Activated CD4-positive, alpha-beta T cell treated with anti-CD3 and anti-CD28 coated beads, Interleukin-2, amount 50 U/mL, for 16 hours (primary cell): ENCODE measurements at places on chromosomes 2 and 18.
A peak's percentile ranks its signal among the peaks of the same experiment; 100 is the strongest.

- no peak for DNase-seq
Observed at GRCh38 chr2:151543876-151544275, 134.2 kb downstream of the RIF1 start.

- DNase-seq: no peak
Observed at GRCh38 chr2:176521878-176522670, 252.8 kb downstream of the MTX2 start.

GRCh38 chr2:46873604-46874068 lies 42.0 kb downstream of the MCFD2 start:
- peak; percentile 43 for DNase-seq

DNA sequence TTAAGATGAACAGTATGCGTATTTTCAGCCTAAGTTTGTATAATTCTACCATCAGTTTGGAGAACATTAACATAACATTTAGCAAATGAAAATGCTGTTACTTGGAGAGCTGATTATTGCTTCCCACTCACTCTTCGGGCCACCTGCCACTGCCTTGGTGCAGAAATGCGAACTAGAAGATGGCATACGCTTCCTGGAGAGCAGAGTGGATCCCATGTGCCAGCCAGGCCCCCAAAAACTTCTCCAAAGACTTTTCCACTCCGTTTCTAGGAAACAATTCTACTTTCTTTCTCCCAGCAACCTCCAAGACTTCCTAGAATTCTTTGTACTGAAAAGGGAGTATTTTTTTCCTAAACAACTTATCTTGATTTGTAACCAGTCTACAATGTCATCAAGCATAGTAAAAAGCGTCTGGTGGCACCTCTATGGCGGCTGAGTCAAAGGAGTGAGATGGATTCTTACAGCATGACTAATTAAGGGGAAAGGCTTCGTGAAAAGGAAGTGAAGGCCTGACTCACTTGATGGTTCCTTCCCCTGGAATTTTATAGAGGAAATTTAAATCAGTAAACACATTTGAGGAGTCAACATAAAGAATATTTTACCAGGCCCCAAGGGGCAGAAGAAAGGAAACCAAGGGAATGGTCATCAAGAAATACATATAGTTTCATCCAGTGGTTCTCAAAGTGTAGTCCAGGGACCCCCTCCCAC lies 36.6 kb downstream of the FEZ2 start:
- no peak for DNase-seq

GRCh38 chr2:55587-56448 lies 9.5 kb upstream of the FAM110C start:
- DNase-seq: no peak

GRCh38 chr2:219041252-219041651 lies at the start of gene CFAP65:
Gene CFAP65, minus strand, starts transcription at chr2:219041516. Its CDS starts 2,468 bp downstream, at chr2:219039048.
- peak; percentile 27 for DNase-seq

- DNase-seq: no peak
Observed at GRCh38 chr18:76490670-76491472, 4.2 kb downstream of the ZNF516 start.

GRCh38 chr2:198440833-198441232 lies 636.4 kb downstream of the PLCL1 start:
- DNase-seq: no peak

DNA sequence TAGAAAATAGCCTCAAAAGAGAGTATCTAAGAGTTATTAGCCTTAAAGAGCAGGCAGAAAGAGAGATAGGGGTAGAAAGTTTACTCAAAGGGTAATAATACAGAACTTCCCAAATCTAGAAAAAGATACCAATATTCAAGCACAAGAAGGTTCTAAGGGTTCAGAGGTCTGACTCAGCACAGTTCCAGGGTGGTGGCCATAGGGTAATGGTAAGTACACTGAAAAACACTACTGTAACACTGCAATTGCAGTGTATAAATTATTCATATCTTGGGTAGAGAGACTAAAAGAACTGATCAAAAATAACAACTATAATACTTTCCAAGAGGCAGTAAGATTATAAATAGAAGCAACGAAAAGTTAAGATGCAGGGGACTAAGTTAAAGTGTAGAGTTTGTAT lies 115.2 kb downstream of the ROCK1 start:
- DNase-seq: no peak

DNA sequence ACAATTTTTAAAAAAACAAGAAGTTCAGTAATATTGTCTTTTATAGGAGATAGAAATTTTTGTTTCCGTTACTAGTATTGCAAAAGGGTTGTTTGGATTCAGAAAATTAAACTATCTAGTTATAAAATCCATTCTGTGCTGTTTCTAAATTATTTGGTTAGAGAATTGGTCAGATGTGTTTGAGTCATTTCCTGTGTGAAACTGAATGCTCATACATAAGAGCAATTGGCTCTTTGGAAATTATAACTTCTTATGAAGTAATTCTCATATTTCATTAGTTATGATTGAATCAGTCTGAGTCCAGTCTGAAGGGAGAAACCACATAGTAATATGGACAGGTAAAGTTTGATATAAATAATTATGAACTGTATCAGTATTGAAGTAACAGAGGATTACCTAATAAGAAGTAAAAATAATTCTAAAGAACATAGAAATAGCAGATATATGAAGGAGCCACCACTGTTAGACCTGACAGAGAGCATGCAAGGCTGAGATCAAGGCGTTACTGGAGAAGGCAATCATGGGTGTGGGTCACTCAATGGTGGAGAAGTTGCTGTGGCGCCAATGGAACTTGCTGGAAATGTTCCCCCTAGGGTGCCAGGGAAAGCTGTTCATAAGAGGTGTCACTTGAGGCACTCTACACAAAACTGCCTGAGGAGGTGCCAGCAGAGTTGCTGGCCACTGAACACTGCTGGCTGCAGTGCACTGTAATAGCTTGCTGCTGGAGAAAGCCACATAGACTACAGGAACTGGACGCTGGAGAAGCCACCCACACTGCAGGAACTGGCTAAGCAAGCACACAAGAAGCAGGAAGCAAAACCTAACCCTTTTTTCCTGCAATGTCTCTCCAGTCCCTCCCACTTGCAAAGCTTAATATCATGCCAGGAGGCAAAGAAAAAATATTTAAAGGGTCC lies 18.0 kb upstream of the FAP start:
- DNase-seq: peak; percentile 27

GRCh38 chr2:68693951-68694350 lies 40.7 kb upstream of the ARHGAP25 start:
- DNase-seq: no peak

DNA sequence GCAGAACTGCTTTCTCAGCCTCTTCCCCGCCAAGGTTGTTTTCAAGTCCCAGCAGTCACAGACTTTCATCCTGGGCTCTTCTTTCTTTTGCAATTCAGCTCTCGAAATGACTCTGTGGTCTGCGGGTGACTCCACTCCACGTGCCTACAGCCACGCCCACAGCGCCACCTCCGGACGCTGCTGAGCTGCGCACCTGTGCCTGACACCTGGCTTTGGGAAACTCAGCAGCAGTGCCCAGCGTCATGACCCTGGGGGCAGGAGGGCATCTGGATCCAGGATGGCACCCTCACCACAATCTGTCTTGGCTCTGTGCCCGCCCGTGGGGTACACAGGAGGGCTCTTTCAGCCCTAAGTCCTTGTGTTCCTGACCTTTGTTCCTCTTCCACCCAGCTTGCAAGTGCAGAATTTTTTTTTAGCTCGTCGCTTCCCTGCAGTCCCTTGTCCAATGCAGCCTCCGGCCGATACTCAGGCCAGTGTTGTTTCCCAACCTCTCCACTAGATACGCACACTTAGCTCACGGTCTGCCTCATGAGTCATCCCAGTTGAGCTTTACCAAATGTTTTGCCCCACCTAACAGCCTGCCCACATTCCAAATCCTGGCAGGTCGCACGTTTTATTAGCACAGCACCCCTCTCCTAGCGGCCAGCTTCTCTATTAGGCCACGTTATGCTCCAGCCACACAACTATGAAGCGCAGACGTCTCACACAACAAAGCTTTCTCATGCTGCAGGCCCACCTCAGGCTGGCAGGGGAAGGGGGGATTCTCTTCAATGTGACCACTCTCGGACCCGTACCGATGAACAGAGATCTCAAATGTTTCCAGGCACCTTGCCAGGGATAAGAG lies 6.5 kb upstream of the CAPN10 start:
- peak; percentile 89 for DNase-seq

DNA sequence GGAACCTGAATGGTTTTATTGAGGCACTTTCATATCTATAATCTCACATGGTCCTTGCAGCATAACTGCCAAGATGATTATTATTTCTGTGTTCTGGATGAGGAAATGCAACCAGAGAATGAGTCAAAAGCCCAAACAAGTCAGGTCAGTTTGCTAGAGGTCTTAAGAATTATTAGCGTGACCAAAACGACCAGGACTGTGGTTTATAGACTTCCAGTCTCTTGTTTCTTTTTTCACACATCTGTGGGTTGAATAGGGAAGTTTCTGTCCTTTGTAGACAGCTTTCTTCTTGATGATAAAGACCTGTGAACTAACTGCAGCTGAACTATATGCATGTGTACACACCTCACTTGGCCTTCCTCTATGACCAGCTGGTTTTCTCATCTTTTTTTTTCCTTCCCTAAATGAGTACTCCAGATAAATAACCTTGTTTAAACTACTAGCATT lies 13.9 kb downstream of the ADAM23 start:
- DNase-seq: no peak

DNA sequence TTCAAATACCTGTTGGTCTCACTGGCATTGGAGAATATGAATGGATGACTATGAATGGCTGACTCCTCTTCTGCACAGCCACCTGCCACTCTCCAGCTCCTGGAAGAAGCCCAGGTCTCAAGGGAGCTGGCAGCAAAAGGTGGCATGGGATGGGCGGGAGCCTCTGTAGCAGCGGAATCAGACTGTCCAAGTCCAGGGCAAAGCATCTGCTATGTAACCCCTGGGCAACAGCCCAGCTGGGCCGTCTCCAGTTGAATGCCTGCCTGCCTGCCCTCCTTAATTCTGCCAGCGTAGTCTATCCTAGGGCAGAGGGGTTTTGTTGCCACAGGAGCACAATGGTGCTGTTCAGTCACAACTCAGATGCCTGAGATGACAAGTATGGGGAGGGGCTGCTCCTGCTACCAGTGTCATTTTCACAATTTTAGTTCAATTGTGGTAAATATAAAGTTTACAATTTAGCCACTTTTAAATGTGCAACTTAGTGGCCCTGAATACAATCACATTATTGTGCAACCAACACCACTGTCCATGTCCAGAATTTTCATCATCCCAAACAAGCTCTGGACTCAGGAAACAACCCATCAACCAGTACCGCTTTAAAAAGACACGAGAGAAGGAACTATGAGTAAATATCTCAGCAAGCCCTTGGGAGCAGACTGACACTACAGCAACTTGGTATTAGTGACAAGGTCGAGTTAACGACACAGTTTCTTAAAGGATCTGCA lies 115.2 kb downstream of the MYO5B start:
- DNase-seq: no peak

DNA sequence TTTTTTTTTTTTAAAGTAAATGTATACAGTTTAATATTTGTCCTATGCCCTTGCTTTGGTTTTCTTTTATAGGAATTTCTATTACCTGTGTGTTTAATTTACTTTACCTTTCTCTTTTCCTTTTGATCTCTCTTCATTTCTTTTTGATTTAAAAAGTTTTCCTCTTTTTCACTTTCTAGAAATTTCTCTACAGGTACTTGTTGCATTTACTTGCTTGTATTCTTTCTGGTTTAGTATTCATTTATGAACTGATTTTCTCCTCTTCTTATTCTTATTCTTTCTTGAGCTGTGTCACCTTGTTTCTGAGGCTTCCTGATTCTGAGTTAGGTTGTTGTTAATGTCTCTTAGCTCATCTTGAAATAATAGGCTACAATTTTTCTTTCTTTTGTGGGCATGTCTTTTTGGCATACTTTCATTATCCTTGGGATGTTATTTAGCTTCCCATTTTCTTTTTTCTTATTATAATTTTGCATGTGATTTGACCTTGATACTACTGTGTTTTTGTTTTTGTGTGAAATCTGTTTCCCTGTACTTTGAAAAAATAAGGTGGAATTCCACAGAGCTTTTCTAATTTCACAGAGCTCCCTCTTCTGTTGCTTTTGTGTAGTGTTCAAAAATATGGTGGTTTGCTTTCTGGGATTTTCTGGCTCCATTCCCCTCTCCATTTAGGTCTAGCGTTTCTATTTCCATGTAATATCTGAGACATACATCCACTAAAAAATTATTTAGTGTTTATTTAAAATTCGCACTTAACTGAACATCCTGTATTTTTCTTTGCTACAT lies 25.5 kb upstream of the ALMS1 start:
- no peak for DNase-seq

- DNase-seq: no peak
Observed at GRCh38 chr2:116754381-116755101, 1060.0 kb upstream of the DDX18 start.

GRCh38 chr2:5594249-5594695 lies 97.9 kb upstream of the SOX11 start:
- DNase-seq: no peak

- DNase-seq: no peak
Observed at GRCh38 chr2:27701676-27702075, 38.0 kb downstream of the SLC4A1AP start.

- no peak for DNase-seq
Observed at GRCh38 chr2:34229998-34230397, 630.9 kb upstream of the FAM98A start.

DNA sequence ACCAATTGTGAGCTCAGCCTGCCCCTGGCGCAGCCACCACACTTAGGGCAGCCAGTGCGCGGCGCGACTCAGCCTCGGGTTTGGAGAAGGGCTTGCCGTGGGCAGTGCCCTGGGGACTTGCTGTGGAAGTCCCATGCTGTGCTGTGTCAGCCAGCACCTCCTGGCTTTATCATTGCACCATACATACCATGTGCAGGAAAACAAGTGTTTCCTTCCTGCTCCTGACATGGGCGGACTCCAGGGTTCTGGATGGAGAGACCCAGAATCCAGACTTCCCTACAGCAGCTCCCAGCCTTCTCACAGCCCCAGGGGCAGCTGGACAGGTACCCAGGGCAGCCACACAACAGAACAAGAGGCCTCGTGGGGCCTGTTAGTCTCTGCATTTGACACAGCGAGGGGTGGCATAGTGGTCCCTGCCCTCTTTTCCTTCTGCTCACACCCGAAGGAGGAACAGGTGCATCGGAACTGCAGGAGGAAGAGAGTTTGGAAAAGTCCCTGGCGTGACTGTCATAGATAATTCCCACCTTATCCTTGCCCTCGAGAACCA lies 54.2 kb downstream of the SDC1 start:
- no peak for DNase-seq

DNA sequence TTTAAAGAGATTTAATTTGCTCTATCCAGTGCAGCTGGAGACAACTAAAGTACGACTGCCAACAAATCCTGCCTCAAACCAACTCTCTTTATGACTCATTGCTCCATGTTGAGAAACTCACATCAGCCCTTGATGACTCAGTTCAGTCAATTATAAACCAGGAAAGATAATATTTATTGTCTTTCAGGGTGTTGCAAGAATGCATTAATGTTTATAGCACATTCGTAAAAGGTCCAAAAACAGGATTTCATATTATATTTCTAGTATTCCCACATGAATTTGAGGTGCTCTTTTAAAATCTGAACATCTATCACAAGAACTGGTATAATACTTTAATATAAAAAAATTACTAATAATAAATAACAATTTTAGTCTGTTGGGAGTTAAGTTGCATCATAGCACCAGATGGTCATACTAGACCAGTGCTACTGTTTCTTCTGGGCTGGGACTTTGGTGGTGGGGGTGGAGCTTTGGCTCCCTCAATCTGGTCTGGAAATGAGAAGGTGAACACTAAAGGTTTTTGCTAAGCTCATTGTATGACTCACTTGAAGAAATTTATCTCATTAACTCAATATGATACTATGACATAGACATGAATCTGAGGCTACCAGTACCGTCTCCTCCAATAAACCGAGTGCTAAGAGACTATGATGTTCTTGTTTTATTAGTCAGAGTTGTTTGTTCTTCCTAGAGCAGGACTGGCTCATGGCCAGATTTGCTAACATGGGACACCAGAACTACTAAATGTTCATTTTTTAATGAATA lies 26.6 kb upstream of the MAP3K20 start:
- peak; percentile 88 for DNase-seq
